Activated CD8-positive, alpha-beta T cell treated with anti-CD3 and anti-CD28 coated beads for 36 hours (primary cell): ENCODE measurements at places on chromosomes 3 and 15.

DNA sequence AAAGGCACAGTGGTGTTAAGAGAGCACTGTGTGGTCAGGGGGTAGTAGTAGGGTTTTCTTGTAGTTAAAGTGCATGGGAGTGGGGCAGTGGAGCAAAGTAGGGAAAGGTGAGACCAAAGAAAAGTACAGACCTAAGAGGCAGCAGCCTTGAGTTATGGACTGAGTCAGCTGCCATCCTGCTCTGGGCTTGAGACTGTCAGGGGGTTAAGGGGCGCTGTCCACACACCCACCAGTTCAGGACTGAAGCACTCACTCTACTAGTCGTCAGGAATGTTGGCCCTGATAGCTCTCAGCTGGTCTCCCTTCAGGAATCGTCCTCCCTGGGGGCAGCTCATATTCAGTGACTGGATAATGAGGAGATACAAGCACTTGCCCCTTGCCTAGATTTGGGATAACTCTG lies 7.9 kb downstream of the CCR4 start:
- H3K36me3 ChIP-seq: peaks cover 17% of the 10 kb centered on the region
- no peak overlapping the region for H3K4me3 ChIP-seq
- peak overlapping the region; percentile 37 for H3K27ac ChIP-seq
- DNase-seq: peak; percentile 26
- H3K4me1 ChIP-seq: peaks cover 36% of the 10 kb centered on the region

GRCh38 chr3:57956833-57957174 lies 51.4 kb upstream of the FLNB start:
- H3K4me1 ChIP-seq: peaks cover 3% of the 10 kb centered on the region
- H3K36me3 ChIP-seq: no peaks in the 10 kb centered on the region
- H3K27me3 ChIP-seq: no peaks in the 10 kb centered on the region
- no peak for DNase-seq

DNA sequence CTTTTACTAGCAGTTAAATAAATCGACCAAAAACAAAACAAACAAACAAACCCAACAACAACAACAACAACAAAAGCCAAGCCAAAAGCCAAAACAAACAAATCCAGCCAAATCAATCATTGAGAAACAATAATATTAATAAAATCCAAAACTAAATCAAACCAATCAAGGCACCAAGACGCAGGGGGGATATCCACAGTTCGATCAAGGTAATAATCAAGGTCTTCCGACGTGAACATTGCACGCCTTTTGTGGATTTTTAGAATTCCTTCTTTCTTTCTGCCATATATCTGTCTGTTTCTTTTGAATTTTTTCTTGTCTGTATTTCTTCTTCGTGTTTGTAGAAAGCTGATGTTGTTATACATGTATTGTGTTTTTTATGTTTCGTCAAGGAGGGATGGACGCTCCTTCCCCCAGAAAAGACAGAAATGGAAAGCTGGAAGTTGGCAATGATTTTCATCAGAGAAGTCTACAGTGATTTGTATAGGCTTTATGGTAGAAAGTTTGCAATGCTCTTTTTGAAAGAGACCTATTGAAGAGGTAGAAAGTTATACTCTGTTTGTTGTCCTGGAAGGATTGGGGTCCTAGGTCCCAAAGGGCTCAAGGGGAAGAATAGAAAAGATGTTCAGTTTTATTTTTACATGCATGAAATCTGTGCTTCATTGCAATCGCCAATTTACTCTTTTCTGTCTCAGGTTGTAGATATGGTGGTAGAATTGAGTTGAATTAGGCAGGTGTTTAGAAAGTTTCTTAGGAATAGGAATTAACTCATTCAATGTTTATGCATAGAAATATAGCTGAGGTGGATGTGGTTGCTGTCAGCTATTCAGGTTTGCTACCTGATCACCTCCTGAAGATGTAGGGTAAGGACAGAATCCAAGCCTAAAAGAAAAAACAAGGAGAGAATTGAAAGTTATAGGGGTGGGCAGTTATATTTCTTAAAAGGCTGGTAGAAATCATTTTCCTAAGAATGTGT lies 1.2 kb downstream of the ARPP21 start:
- H3K4me3 ChIP-seq: peak overlapping the region; percentile 73
- H3K4me1 ChIP-seq: peaks cover 11% of the 10 kb centered on the region
- DNase-seq: no peak
- peaks cover 35% of the 10 kb centered on the region for H3K27me3 ChIP-seq

- H3K36me3 ChIP-seq: no peaks in the 10 kb centered on the region
- H3K27me3 ChIP-seq: peaks cover 15% of the 10 kb centered on the region
- no peak overlapping the region for H3K27ac ChIP-seq
- no peak overlapping the region for H3K4me3 ChIP-seq
- H3K4me1 ChIP-seq: peaks cover 22% of the 10 kb centered on the region
- DNase-seq: peak; percentile 14
These were observed 37.3 kb downstream of the DZIP1L start for GRCh38 chr3:138078096-138078495.

DNA sequence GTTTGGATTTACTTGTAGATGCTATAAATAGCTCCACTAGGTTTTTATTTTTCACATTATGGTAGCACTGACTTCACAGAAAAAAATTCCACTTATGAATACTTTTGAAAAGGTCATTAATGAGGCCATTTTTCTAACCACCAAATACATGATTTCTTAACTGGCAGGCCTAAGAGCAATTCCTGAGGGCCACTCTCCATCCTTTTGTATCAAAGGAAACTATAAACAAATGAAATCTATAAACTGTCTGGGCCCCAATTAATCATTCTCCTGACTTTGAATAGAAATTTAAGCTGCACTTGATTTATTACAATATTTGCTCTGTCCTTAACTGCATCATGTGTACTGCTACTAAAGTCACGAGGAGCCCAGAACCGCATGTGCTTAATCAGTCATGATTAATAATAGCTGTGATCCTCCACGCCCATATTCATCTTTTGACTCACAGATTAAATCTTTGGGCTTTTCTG lies 25.1 kb upstream of the MTMR10 start:
- H3K4me3 ChIP-seq: no peak overlapping the region
- peaks cover 6% of the 10 kb centered on the region for H3K36me3 ChIP-seq
- no peak overlapping the region for H3K27ac ChIP-seq
- no peak for DNase-seq
- H3K27me3 ChIP-seq: no peaks in the 10 kb centered on the region
